ENCODE measurements at places on chromosomes 7 and 10.

DNA sequence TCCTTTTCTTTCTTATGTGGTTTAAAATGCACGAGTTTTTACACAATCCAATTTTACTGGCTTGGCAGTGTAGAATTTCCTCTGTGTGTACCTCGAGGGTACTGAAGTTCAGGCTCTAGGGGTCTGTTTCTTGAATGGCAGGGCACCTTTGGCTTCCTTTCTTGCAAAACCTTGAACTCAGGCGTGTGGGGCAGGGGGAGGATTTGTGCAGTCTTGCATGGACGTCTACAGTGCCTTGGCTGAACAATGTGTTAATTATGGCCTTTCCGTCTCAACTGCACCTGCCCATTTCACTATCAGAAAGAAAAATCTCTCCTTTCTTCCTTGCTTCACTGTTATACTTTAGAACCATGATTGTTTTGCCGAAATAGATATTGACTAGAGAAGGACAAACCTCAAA lies 570.9 kb downstream of the INHBA start:
- no peak for DNase-seq

GRCh38 chr10:124429576-124429975 lies 10.9 kb upstream of the OAT start:
- no peak for DNase-seq

DNA sequence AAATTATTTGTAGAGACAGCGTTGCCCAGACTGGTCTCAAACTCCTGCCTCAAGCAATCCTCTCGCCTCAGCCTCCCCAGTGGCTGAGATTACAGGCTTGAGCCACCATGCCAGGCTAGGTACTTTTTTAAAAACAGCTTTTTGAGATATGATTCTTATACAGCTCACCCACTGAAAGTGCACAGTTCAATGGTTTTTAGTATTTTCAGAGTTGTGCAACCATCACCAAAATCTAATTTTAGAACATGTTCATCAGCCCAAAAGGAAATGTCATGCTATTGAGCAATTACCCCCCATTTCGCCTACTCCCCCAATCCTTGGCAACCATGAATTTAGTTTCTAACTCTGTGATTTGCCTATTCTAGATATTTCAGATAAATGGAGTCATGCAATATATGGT lies 73.7 kb downstream of the EVX1 start:
- no peak for DNase-seq

- no peak for DNase-seq
These were observed at the start of gene C1QL3 for GRCh38 chr10:16521311-16522016. C1QL3 (minus strand) TSS chr10:16521879; CDS start chr10:16521065, 814 bp downstream.

GRCh38 chr7:1945558-1945957 lies 275.5 kb downstream of the ELFN1 start:
- no peak for DNase-seq

GRCh38 chr7:1761774-1762173 lies 91.7 kb downstream of the ELFN1 start:
- no peak for DNase-seq

GRCh38 chr10:35700487-35700882 lies 58.4 kb upstream of the FZD8 start:
- DNase-seq = no peak

GRCh38 chr10:121566755-121567154 lies 31.5 kb downstream of the FGFR2 start:
- DNase-seq = no peak

DNA sequence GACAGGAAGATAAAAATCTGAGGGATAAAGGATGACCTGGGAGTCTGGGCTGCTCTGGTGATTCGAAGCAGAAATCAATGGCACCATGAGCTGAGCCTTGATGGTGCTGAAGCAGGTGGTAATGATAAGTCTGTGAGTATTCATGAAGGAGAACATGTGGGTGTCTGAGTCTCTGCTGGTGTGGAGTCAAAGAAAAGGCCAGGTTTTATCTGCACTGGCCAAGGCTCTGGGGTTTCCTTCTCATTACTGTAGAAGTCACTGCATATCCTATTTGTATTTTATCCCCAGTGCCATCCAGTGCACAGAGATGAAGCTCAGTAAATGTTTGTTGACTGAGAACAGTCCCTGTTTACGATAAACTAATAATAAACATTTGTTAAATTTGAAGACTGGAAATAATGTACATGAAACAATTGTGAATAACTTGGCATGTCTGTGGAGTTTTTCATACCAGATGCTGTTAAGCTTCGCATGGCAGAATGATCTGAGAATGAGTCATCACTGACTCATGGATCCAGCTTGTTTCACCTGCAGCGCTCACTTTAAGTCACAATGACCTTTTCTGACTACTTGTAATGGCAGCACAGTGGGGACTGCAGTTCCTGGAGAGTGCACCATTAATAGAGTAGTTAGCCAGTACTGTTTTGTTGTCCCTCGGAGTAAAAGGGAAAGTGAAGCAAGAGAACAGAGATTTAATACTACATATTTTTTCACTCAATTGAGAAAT lies 538.5 kb downstream of the HTR7 start:
- DNase-seq = no peak

GRCh38 chr7:52639981-52640380 lies 395.5 kb upstream of the POM121L12 start:
- no peak for DNase-seq

DNA sequence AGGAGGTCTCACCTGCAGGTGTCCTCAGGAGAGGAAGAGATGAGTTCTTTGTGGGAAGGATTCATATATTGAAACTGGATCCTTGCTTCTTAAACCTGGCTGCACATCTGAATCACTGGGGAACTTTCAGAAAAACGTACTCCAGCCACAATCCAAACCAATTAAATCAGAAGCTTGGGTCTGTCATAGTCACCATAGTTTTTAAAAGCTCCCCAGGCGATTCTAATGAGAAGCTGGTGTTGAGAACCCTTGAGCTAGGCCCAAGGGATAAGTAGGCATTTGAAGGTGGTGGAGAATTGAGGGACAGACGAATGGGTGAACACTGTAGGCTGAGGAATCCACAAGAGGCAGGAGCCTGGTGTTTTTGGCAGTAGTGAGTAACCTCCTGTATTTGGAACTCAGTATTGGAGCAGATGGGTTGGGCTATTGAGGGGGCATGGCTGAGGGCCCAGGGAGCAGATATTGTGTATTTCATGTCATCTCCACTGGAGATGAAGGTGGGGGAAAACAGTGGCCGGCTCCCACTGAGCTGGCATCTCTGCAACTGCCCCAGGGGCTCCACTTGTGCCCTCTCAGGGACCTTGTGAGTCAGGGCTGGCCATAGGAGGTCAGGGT lies 14.5 kb downstream of the ADCYAP1R1 start:
- DNase-seq = no peak

GRCh38 chr10:113846036-113846435 lies 7.8 kb downstream of the DCLRE1A start:
- DNase-seq = no peak

- DNase-seq = no peak
These were observed 69.8 kb downstream of the DOCK4 start for GRCh38 chr7:112136271-112137008.

DNA sequence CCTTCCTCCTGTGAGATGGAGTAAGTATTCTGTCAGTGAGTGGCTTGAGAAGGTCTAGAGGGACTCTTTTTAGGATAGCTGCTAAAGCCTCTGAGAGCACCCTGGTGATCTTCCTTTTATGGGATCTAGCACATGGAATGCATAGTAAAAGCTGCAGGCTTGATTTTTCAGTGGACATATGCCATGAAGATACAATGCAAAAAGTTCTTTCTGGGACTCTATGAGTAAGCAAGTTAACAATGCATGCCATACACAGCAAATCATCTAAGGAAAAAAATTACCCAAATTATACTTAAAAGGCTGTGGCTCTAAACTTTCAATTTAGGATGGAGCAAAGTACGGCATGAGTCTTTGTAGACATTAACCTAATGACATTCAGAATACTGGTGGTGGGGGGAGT lies 154.5 kb downstream of the SGMS1 start:
- DNase-seq = no peak

DNA sequence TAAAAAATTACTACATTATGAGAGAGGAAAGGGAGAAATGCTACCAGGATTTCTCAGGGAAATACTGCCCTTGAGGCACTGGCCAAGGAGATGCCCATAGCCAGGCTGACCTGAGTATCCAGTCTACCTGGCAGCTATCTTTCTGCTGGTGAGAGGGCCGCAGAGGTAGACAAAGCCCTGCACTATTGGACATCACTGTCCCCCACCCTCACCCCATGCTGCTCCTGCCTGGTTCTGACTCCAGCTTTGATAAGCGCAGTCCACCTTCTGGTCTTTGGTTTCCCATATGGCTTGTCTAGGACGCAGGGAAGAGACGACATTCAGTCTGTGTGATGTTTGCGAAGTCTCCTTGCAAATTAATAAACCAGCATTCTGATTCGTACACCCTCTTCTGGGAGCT lies 3.7 kb downstream of the ITPRIP start:
- DNase-seq = no peak

GRCh38 chr10:35768011-35768410 lies 125.9 kb upstream of the FZD8 start:
- DNase-seq = no peak

DNA sequence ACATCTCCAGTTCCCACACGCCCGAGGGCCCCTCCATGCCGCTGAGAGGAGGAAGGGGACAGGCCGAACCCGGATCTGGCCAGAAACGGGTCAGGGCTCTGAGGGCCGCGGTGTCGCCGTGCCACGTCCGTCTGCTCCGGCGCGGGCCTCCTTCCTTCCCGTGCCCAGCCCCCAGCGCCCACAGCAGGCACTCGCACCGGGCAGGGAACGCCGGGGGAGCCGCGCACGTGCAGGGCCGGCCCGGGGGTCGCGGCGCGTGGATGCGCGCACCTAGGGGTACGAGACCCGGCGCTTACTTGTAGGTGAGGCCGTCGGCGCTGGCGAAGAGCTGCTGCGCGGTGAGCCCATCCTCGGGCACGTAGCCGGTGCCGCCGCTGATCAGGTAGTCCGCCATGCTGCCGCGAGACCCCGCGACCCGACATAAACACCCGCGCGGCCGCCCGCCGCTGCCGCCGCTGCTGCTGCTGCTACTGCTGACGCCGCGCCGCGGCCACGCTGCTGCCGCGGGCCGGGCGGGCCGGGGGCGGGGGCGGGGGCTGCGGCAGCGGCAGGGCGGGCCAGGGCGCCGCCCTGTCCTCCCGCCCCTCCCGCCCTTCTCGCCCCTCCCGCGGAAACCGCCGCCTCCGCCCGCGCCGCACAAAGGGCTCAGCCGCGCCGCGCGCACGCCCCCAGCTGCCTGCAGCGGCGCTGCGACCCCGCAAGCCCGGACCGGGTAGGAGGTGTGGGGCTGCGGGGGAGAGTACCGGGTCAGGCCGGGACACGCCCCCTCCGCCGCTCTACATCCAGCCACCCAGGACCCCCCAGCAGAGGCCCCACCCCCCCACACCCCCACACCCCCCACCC lies 4.1 kb downstream of the IMPDH1 start:
- DNase-seq = peak; percentile 30

- no peak for DNase-seq
These were observed 139.1 kb upstream of the LRRTM3 start for GRCh38 chr10:66786709-66787108.

DNA sequence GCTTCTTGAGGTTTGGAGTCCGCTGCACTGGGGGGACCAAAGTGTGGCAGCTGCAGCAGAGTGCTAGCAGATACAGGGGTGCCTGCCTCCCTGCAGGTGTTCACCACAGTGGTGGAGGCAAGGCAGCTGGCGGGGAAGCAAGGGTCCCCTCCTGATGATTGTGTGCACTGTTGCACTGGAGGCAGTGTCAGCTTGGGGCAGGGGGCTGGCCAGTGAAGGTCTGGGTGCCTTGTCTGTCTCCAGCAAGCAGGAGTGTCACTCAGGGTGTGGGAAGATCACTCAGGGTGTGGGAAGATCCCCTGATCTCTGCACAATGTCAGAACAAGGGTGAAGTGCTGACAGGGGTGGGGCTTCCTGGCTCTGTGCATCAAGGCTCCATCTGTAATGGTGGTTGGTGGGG lies 36.3 kb upstream of the PPP1R3A start:
- DNase-seq = no peak

- no peak for DNase-seq
These were observed 22.8 kb downstream of the CDK14 start for GRCh38 chr7:90618876-90619275.

DNA sequence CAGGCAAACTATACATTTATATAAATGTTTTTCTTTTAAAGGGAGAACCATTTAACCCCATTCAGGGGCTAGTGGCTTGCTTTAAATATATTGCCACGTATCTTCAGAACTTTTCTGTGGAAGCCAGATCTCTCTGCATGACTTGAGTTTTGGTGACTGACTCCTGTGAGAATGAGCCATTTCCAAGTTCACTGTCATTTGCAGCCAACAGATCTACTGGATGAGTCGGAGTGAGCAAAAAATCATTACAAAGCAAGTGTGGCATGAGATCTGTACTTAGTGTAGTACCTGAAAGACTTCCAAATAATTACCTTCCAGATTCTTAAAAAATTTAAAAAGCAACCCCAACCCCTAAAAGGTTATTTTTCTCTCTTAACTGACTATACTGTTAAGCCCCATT lies 45.6 kb downstream of the PDSS1 start:
- no peak for DNase-seq

DNA sequence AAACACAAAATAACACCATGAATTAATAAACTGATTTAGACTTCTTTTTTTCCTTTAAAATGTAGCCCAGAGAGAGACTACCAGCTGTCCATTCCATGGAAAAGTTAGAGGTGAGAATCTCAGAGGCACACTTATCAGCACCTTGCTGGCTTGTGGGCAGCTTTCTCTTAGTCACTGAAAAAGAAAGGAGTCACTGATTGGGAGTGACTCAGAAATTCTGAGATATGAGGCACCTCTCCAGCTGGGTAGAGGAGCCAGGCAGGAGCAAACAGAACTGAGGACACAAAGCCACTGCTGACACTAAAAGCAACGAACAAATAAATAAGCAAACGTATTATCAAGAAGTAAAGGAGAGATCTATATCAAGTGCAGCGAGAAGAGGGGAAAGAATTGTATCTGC lies 310.6 kb downstream of the PARD3 start:
- no peak for DNase-seq

DNA sequence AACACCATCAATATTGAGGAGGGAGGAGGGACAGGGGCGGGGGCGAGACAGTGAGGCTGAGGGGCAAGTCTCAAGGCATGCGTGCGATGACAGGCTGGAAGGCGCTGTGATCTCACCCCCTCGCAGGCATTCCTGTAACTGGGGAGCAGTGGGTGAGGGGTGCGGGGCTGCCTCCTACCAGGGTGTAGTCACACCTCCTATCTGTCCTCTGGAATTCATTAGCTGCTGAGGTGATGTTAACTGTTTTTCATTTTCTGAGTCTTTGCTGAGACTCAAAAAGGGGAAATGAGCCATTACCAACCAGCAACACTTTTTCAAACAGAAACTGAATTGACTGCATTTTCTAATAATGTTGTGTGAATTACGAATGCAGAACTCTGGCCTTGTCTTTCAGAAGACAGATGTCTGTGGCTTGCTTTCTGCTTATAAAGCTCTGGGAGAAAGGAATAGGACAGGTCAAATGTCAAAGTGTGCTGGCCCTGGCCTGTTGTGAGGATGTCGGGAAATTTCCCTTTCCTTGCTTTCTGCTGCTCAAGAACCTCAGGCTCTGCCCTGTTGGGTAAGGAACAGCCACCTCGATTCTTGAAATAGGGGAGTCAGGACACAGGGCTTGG lies 23.7 kb upstream of the CDH23 start:
- no peak for DNase-seq

GRCh38 chr10:1657479-1657878 lies 79.8 kb downstream of the ADARB2 start:
- DNase-seq = no peak

- DNase-seq = no peak
These were observed 103.5 kb upstream of the PRSS1 start for GRCh38 chr7:142645777-142646176.

- DNase-seq = no peak
These were observed 551.5 kb downstream of the KCNMA1 start for GRCh38 chr10:77086081-77086480.

GRCh38 chr10:132848951-132849545 lies 63.1 kb upstream of the NKX6-2 start:
- no peak for DNase-seq

- no peak for DNase-seq
These were observed 138.0 kb upstream of the MTPN start for GRCh38 chr7:136114966-136115762.

All from activated CD8-positive, alpha-beta memory T cell treated with anti-CD3 and anti-CD28 coated beads for 4 hours (primary cell).